ENCODE measurements at places on chromosomes 6 and 20.
A peak's percentile ranks its signal among the peaks of the same experiment; 100 is the strongest.

GRCh38 chr6:20630136-20630535, 95.9 kb downstream of the CDKAL1 start:
- DNase-seq: no peak

DNA sequence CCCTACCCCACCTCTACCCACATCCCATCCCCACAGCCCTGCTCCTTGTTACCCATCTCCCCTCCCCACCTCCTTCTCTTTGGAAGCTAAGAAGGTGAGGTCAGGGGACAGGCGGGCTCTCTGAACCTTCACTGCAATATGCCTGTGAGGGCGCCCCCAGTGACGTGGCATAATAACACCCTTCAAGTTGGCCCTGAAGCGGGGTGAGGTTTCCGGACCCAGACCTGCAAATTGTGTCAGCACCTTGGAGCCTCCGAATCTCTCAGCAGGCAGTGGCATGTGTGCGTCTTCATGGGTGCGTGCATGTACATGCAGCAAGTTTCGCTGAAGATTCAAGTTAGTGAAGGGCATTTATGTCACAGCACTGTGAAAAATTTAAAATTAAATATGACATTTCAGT, 114.6 kb downstream of the SOBP start:
- DNase-seq: no peak

GRCh38 chr20:53691811-53692192, 98.2 kb upstream of the ZNF217 start:
- DNase-seq: no peak

DNA sequence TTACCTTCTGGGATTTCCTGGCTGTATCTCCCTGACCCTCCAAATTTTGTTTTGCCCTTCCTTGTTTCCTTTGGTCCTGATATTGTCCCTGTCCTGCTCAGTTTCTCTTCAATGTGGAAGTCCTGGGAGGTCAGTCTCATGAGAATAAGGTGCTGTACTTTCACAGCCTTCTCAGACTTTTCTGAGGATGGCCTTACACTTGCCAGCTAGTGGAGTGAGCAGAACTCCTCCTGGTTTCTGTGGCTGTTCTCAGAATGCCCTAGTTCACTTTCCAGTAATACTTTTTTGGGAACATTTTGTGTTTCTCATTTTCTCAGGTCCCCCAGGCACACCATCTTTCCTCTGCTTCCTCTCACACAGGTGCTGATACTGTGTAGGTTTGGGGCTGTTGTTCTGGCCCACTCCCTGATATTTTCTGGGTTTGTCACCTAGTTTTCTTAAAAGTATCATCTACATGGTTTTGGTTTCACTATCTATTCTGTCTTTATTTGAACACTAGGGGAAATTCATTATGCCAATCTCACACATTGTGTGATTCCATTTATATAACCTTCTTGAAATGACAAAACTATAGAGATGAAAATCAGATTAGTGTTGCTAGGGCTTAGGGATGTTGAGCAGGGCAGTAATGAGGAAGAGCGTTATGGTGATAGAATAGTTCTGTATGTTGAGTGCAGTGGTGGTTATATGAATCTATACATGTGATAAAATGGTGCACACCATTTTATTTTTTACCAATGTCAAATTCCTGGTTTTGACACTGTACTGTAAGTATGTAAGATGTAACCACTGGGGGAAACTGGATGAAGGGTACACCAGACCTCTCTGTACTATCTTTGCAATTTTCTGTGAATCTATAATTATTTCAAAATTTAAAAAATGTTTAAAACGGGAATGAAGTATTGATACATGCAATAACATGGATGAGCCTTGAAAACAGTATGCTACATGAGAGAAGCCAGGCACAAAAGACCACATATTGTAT, 27.2 kb upstream of the BRPF3 start:
- no peak for DNase-seq

GRCh38 chr6:142728910-142729481, 216.0 kb downstream of the HIVEP2 start:
- DNase-seq: peak; percentile 32

All from hematopoietic multipotent progenitor cell treated with erythropoietin and hydrocortisone succinate and interleukin-3 and kit ligand, for 8 days (in vitro differentiated cells).